Lower leg skin (tissue), 4 donors: ENCODE measurements at places on chromosomes 2 and 18. TPM values are rescaled to one million over a fixed set of nuclear protein-coding genes. Genes with fewer than 3 reads are reported as not detected.

NGEF gene
- 30.3 TPM for total RNA-seq

WIPF1 gene
- 11.4 TPM for total RNA-seq

TWIST2 gene
- total RNA-seq = 36.5 TPM

SERPINB3 gene
- total RNA-seq = 7.3 TPM

REG1B gene
- not detected for total RNA-seq

C18orf63 gene
- not detected for total RNA-seq

MCEE gene
- total RNA-seq = 45.2 TPM

EIF5B gene
- 29.4 TPM for total RNA-seq

CBLN2 gene
- 0.46 TPM for total RNA-seq

ZNF892 gene
- total RNA-seq = 2.6 TPM

DNA sequence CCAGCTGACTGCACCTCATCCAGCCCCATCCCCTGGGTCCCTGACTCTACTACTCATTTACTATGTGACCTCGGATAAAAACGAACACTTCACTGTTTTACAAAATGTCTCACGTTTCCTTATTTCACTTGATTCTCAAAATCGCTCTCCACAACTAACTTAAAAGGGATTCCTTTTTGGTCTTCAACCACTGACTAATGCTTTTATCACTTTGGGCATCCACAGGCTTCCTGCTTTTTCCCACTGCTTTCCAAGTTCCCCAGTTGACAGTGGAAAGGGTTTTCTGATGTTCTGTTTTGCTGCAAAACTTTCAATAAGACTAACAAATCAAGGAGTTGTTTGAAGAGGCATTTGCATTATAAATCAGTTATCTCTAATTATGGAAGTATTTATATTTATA is 24.1 kb downstream of the EIF2AK3 start:
- no peak for DNase-seq

DNA sequence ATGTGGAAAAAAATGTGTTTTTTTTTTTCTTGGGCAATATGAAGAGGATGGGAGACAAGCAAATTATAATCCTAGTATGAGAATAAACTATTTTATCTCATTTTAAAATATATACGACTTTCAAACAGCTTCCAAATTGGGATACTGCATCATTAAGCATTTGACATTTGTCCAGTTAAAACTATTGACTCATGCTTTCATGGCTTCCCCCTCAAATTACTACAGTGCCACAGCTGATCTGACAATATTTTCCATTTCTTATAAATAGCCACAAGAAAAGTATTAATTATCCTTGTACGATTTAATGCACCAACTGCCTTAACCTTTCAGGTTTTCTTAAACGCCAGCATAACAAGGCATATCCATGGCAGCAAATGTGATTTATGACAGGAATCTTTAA is 1134.8 kb upstream of the ZEB2 start:
- DNase-seq = no peak

DNA sequence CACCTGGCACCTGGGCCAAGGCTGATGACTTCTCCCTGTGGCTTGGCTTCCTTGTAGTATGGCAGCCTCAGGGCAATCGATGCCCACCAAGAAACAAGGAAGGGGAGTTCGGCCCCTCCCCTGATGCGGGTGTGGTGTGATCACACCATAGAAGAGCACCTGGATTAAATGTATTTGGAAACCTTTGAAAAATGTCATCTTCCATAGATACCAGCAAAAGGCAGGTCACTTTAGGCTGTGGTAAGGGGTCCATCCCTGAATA is 198.2 kb downstream of the CYP26B1 start:
- no peak for DNase-seq

- peak; percentile 78 for DNase-seq
These were observed 55.5 kb downstream of the CRACDL start for GRCh38 chr2:98880266-98881152.

GRCh38 chr2:9971105-9971818 is 19.8 kb downstream of the GRHL1 start:
- no peak for DNase-seq

- no peak for DNase-seq
These were observed 503.9 kb downstream of the PID1 start for GRCh38 chr2:228767196-228767595.

DNA sequence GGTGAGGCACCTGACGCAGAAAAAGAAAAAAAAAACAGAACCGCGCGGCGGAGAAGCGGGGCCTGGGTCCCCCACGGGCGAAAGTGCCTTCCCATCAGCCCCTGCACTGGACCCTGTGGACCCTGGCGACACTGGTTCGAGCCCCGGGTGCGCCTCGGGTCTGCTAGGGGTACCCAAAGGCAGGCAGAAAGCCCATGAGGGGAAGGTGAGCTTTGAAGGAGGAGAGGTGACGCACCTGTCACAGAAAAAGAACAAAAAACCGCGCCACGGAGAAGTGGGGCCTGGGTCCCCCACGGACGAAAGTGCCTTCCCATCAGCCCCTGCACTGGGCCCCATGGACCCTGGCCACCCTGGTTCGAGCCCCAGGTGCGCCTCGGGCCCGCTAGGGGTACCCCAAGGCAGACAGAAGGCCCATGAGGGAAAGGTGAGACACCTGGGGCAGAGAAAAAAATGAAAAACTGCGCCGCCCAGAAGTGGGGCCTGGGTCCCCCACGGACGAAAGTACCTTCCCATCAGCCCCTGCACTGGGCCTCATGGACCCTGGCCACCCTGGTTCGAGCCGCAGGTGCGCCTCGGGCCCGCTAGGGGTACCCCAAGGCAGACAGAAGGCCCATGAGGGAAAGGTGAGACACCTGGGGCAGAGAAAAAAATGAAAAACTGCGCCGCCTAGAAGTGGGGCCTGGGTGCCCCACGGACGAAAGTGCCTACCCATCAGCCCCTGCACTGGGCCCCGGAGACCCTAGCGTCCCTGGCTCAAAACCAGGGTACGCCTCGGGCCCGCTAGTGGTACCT is 227.4 kb downstream of the CCDC74A start:
- DNase-seq = no peak

- DNase-seq = no peak
These were observed 5.7 kb downstream of the RPL37A start for GRCh38 chr2:216504376-216504762.

GRCh38 chr2:29368659-29369040 is 253.4 kb downstream of the CLIP4 start:
- DNase-seq = no peak

DNA sequence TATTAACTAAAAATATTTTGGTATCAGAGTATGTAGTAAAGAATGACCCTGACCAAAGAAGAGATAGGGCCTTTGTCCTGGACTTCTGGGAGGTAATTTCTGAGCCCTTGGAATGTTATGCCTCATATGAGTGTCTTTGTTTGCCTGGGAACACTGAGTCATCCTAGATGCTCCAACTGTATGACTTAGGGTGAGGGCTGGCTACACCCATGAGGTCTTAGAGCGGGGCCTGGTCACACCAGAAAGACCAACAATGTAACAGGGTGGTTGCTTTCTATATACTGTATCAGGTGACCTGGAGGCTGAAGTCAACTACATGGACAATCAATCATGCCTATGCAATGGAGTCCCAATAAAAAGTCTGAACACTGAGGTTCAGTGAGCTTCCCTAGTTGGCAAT is 253.1 kb downstream of the MBD2 start:
- DNase-seq = no peak

DNA sequence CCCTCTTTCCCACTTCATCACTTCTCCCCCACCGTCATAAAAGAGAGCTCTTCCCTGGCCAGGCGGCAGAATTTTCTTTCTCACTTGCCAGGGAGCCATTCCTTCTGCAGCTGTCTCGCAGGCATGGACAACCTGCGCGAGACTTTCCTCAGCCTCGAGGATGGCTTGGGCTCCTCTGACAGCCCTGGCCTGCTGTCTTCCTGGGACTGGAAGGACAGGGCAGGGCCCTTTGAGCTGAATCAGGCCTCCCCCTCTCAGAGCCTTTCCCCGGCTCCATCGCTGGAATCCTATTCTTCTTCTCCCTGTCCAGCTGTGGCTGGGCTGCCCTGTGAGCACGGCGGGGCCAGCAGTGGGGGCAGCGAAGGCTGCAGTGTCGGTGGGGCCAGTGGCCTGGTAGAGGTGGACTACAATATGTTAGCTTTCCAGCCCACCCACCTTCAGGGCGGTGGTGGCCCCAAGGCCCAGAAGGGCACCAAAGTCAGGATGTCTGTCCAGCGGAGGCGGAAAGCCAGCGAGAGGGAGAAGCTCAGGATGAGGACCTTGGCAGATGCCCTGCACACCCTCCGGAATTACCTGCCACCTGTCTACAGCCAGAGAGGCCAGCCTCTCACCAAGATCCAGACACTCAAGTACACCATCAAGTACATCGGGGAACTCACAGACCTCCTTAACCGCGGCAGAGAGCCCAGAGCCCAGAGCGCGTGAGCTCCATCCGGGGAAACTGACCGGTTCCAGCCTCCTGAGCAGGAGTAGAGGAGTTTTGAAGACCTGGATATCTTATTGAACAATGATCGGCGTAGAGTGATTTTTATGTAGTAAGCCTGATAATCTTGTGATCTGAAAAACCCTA is at the start of gene MSGN1:
TSS of gene MSGN1 (plus strand) at position 65 of the 850 bp plus-strand sequence. CDS start at position 124, 59 bp downstream.
- DNase-seq = no peak

GRCh38 chr2:99715956-99716355 is 226.1 kb upstream of the REV1 start:
- DNase-seq = no peak

GRCh38 chr18:27797484-27797883 is 379.4 kb downstream of the CDH2 start:
- DNase-seq = no peak

GRCh38 chr2:48829036-48829435 is 73.5 kb upstream of the LHCGR start:
- DNase-seq = no peak

- no peak for DNase-seq
These were observed 14.9 kb downstream of the RAB10 start for GRCh38 chr2:26048791-26049190.

DNA sequence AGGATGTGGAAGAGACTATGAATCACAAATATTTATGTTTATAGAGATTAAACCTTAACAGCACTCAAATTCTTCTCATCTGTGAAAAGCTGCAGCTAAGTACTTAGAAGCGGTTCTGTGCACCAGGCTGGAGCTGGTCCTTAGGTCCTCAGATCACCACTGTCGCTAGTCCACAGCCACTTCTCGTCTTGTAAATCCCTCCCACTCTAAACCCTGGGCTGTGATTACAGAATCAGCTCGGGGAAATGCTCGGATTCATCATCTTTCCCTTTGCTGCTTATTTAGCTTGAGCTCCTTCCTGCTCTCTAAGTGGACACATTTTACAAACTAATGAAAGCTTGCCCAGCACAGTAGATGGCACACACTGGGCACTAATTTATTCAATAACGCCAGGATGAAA is 61.7 kb downstream of the RNF152 start:
- no peak for DNase-seq

GRCh38 chr2:29238497-29238896 is 123.3 kb downstream of the CLIP4 start:
- DNase-seq = no peak

GRCh38 chr2:118697781-118698180 is 149.7 kb downstream of the EN1 start:
- no peak for DNase-seq

GRCh38 chr2:95323347-95324155 is 26.4 kb downstream of the KCNIP3 start:
- no peak for DNase-seq

DNA sequence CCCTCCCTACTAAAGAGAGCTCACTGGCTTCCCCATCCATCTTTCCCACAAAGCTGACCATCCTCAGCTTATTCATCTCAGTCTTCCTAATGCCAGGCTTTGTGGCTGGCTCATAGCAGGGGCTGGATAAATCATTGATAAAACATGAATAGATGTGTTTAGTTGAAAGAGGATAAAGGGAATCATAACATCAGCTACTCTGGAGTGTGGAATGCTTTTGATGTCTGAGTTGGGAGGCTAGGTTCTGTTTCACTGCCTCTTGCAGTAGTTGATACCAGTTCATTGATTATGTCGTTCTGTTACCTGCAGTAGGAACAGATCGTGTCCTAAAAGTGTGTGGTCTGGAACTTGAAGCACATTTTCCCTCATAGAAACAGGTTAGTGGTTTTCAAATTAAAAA is 66.3 kb upstream of the HK2 start:
- DNase-seq = no peak

DNA sequence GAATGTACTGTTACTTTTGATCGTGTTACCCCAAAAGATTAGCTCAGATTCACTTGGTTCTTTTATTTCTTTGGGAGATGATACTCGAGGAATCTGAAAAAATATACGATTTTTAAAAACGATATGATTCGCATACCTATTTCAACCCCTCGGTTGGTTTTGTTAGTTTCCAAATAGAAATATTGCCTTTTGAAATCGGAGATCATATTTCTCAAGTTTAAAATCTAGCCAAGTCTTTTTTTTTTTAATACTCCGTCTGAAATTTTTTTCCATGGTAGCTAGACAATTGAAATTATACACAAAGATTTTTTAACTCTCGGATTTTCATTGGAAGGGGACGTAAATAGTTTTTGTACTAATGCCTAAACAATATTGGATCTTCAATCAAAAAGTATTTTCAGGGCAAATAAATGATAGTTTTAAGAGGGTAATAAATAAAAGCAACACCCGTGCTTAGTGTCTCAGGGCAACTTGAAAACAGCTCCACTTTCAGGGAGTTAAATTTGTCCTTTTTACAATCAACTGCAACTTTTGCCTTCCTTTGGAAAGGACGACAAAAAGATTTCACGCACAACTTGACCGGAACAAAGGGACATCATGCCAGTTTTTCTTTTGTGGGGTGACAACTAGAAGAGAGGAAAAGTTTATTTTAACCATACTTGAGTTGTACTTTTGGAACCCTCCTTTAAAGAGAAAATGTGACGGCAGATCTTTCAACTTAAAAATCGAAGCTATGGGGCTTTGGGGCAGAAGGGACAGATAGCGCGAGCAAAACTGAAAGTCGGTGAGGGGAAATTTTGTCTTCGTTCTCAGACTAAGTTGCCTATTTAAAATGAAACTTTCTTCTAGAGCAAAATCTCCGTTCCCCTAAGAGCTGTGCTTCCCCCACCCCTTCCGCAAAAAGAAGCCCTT is 5.8 kb upstream of the ONECUT2 start:
- no peak for DNase-seq

- DNase-seq = no peak
These were observed 1.1 kb upstream of the FZD5 start for GRCh38 chr2:207770602-207771404.
